ENCODE measurements at places on chromosomes 16 and 17.

DNA sequence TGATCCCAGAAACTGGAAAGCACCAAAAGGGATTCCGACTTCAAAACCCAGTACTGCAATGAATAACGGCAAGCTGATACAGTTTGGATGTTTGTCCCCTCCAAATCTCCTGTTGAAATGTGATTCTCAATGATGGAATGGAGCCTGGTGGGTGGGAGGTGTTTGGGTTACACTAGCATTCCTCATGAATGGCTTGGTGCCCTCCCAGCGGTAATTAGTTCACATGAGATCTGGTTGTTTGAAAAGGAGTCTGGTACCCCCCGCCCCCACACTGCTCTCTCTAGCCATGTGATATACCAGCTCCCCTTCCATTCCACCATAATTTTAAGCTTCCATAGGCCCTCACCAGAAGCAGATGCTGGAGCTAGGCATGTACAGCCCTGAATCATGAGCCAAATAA is 40.1 kb downstream of the RANBP10 start:
- no peak for DNase-seq

- no peak for DNase-seq
Observed at GRCh38 chr17:945672-946071, 33.9 kb downstream of the NXN start.

DNA sequence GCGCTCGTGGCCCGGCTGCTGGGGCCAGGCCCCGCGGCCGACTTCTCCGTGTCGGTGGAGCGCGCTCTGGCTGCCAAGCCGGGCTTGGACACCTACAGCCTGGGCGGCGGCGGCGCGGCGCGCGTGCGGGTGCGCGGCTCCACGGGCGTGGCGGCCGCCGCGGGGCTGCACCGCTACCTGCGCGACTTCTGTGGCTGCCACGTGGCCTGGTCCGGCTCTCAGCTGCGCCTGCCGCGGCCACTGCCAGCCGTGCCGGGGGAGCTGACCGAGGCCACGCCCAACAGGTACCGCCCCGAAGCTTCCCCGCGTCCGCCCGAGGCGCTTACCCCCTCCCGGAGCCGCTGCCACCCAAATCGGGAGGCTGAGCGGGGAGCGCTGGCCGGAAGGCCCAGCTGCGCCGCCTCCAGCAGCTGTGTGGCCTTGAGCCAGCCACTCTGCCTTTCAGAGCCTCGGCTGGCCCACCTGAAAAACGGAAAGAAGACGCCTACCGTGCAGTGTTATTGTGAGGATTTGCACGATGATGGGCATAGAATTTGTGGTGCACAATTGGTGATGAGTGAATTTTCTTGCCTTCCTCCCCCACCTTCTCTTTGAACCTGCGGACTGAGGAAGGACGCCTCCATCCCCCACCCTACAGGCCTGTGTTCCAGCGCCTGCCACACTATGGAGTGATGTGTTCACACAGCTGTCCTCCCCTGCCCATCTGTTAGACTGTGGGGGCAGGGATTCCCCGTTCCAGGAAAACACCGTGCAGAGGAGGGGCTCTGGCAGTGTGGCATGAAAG is 523 bp downstream of the NAGLU start:
- DNase-seq: peak; percentile 71

- no peak for DNase-seq
Observed at GRCh38 chr17:31843070-31843745, 15.8 kb downstream of the COPRS start.

DNA sequence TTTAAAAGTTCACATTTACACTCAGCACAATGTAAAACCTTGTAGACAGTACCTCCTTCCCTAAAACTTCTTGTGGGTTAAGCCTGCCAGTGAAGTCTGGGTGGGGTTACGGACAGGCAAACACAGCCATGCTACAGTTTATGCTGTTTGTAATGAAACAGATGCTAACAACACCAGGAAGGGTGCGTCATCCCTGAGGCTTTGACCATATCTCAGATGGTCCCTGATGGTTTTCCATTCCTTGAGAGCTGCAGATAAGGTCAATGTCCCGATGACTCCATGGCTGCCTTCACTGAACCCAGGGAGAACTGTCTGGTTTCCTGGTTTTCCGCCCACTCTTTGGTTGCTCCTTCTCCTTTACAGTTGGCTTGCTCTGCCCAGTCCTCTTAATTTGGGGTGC is 29.1 kb downstream of the GAS7 start:
- no peak for DNase-seq

GRCh38 chr17:48636177-48637018 is 10.2 kb upstream of the HOXB9 start:
- DNase-seq: peak; percentile 83

DNA sequence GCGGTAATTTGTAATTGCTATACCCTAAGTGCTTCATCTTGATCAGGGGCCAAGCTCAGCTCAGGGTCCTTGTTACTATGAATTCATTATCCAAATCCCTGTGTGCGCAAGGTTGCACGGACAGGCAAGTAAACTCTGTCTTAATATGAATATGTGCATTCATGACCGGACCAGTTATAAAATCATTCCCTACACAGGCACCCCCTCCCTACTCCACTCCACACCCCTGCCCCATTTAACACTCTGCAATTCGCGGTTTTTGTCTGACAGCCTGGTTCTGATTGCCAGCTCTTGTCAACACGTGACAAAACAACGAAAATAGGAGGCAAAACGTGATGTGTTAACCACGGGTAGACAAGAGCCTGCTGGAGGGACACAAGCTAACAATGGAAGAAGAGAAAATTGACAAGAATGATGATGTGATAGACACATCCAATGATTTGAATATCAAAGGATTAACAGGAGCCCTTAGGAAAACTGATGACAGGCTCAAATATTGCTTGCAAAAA is 76.5 kb downstream of the CACNG3 start:
- DNase-seq: no peak

DNA sequence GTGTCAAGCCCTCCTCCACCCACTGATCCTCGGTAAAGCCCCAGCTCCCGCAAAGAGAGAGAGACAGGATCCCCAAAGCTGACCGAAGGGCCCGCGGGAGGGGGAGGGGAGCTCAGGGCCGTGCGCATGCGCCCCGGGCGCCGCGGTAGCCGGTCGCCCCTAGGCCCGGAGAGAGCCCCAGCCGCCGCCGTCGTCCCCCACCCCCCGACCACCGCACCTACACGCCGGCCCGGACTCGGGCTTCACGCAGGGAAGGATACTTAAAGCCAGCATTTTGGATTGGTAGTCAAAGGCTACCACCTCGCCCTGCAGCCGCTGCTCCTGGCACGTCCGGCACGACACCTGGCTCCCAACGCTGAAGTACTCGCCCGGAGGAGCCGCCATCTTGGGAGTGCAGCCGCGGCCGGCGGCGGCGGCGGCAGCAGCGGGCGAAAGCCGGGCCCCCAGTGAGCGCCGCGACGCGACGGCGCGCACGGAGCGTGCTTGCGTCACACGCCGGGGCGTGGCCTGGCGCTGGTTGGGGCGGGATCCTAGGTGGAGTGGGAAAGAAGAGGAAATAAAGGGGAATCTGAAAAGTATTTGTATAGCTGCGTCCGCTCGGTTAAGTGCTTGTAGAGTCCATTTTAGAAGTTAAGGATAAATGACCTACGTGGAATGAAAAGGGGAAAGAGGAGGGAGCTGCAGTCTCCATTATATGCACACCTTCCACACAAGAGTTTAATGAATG is at the start of gene LSM12:
LSM12 (minus strand) TSS at position 468 of the 727 bp plus-strand sequence; CDS start at position 384, 84 bp downstream.
- DNase-seq: peak; percentile 88

DNA sequence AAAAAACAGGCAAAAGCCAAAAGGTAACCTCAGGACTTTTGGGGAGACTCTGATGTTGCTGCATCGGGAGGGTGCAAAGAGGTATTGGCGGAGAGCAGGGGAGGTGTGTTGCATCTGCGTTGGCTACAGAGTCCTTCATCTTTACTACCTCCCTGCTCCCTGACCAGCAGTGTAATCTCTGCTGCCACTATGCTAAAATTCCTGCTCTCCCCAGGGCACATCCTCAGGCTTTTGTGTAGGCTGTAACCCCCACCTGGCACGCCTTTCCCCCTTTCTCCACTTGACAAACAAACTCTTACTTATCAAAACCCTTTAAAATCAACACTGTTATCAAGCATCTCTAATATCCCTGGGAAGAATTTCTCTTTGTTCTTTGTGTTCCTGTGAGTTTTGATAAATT is 435.3 kb downstream of the HAPSTR1 start:
- no peak for DNase-seq

DNA sequence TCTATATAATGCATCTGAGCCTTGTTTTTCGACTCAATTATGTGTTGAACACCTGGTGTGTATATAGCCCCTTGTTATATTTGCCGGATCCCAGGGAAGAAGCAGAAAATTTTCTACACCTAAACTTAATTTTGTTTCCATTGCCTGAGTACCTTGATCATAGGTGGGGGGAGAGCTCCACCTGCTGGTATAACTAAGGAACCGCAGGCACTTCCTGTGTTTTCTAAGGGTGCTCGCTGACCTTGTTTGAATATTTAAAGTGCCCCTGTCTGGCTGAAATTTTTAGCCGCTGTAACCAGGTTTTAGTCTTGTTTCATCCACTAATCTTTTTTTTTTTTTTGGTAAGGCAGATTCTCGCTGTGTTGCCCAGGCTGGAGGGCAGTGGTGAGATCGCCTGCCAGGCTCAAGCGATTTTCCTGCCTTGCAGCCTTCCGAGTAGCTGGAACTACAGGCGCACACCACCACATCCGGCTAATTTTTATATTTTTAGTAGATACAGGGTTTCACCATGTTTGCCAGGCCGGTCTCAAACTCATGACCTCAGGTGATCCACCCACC is 6.5 kb upstream of the NUBP1 start:
- DNase-seq: no peak

GRCh38 chr16:30416624-30417528 is 9.5 kb downstream of the ZNF771 start:
- DNase-seq: no peak

DNA sequence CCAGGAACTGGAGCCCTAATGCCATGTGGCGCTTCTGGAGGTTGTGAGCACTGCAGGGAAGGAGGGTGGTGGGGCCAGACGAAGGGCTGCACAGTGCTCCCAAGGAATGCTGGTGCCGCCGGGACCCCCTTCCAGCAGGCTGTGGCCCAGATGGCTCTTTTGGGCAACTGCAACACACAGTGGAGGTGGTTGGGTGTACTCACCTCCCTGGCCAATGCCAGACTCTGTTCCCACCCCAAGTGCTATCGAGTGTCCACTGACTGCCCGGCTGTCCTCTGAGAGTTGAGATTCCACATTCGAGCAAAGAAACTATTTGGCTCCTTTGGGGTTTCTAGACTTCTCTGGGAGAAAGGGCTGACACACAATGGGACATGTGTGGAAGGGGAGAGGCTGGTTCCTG is 167.9 kb downstream of the RGS9 start:
- DNase-seq: no peak

DNA sequence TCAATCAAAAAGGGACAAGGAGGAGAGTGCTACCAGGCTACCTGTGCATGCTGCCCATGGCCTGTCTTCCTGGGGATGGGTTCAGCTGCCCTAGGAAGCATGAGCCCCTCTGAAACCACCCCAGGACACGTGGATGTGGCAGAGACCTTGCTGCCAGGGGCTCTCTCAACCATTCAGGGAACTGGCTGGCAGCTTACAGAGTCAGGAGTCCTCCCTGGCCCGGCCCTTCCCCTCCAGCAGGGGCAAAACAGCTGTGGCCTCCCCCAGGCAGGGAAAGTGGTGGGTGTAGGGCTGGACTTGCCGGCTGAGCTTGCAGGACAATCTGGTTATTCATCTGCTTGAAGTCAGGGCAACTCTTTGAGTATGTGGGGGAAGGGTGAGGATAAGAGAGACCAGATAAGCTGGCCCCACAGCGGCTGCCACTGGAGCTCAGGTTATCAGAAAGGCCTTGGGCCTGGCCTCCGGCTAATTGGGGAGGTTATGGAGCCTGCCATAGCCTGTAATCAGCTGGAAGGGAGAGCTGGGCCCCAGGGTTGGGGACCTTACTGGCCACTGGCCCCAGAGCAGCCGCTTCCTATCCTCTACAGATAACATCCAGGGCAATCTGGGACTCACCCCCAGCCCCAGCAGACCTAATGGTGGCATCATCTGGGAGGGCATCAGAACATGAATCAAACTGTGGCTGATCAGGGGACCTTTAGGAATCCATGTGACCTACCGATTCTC is 5.6 kb upstream of the TBX2 start:
- DNase-seq: no peak
